ENCODE measurements at places on chromosomes 1 and 21.

DNA sequence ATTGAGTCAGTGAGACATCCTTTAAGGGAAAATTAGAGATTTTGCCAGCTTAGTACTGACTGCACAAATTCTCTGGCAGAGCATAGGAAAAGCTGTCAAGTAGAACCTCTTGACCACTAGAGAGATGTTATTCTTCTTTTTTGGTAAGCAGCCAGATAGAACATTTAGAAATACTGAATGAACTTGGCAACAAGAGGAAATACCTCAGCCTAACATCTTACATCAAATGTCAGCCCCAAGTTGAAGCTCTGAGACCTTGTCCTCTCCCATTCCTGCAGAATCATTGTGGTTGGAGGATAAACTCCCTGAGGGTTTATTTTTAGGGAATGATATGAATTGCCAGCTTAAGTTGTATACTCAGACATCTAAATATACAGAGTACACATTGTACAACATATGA lies 53.5 kb downstream of the MIGA1 start:
- no peak for DNase-seq

- no peak for DNase-seq
Measured at GRCh38 chr1:72498371-72498770, 216.0 kb upstream of the NEGR1 start.

- no peak for DNase-seq
Measured at GRCh38 chr1:13836136-13836535, 136.1 kb downstream of the PRDM2 start.

- no peak for DNase-seq
Measured at GRCh38 chr1:98210064-98210463, 289.2 kb upstream of the DPYD start.

Data from NCI-H2171 treated with DMSO at 0.1 percent for 48 hours (cell line).